ENCODE measurements at places on chromosomes 1 and 21.

- no peak for DNase-seq
These were observed 3.1 kb downstream of the WNT4 start for GRCh38 chr1:22139817-22140216.

DNA sequence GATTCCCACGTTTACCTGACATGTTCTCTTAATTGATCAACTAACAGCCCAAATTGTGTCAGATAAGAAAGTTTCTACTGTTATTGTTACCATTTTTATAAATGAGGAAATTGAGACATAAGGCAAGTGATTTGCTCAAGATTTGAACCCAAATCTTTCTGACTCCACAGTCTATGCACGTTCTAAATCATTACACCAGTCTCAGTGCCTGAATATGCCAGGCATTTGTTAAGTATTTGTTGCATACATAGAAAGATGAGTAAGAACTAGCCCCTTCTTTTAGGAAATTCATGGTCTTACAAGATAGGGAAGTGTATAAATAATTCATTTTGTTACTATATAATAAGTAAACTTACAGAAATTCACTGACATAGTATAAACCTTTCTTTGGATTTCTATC is 7.1 kb upstream of the CD101 start:
- DNase-seq: no peak

GRCh38 chr1:154951901-154952657 is 3.8 kb downstream of the PBXIP1 start:
- DNase-seq: no peak

GRCh38 chr1:37482004-37482785 is 7.8 kb downstream of the ZC3H12A start:
- no peak for DNase-seq
